ENCODE measurements at places on chromosomes 13 and 19. TPM values are rescaled to one million over a fixed set of nuclear protein-coding genes. Genes with fewer than 3 reads are reported as not detected.

The CGB3 gene
- not detected for total RNA-seq

The LILRA2 gene
- 38.4 TPM for total RNA-seq

The SPIB gene
- not detected for total RNA-seq

The CYP2F1 gene
- total RNA-seq: 1.6 TPM

The SLAIN1 gene
- 29.2 TPM for total RNA-seq

The OR2Z1 gene
- not detected for total RNA-seq

The LAIR1 gene
- total RNA-seq: 95.8 TPM

The ZNF90 gene
- 5.8 TPM for total RNA-seq

The KIR2DL1 gene
- 0.23 TPM for total RNA-seq

The ZNF329 gene
- 6.3 TPM for total RNA-seq

The GNA15 gene
- 29.8 TPM for total RNA-seq

The HSH2D gene
- total RNA-seq: 12.6 TPM

The DCT gene
- total RNA-seq: 4.2 TPM

DNA sequence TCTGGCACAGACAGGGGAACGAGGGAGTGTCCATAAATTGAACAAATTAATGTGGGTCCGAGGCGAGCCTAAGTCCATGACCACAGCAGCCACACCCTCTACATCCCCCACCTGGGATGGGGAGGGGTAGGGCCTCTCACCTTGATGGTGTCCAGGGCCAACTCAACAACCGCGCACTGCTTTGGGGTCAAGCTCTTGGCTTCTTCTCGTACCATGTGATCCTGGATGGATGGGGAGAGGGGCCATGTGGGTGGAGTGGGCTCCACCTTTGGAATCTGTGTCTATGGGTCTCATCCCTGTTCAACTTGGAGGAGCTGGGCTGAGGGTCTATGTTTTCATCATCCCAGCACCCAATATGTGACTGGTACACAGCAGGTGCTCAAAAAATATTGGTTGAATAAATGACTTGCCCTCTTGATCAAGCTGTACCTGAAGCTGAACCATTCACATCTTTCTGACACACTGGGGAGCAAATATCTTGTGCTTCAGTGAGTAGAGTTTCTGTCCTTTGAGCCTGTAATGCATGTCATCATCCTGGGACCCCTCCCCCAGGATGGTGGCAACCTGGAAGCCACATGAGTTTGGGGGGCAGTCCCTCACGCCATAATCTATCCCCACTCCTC, 62.9 kb downstream of the COLGALT1 start:
- DNase-seq: no peak
- H3K4me3 ChIP-seq: no peak overlapping the region
- H3K36me3 ChIP-seq: no peaks in the 10 kb centered on the region
- H3K27me3 ChIP-seq: no peaks in the 10 kb centered on the region
- no peaks in the 10 kb centered on the region for H3K4me1 ChIP-seq

DNA sequence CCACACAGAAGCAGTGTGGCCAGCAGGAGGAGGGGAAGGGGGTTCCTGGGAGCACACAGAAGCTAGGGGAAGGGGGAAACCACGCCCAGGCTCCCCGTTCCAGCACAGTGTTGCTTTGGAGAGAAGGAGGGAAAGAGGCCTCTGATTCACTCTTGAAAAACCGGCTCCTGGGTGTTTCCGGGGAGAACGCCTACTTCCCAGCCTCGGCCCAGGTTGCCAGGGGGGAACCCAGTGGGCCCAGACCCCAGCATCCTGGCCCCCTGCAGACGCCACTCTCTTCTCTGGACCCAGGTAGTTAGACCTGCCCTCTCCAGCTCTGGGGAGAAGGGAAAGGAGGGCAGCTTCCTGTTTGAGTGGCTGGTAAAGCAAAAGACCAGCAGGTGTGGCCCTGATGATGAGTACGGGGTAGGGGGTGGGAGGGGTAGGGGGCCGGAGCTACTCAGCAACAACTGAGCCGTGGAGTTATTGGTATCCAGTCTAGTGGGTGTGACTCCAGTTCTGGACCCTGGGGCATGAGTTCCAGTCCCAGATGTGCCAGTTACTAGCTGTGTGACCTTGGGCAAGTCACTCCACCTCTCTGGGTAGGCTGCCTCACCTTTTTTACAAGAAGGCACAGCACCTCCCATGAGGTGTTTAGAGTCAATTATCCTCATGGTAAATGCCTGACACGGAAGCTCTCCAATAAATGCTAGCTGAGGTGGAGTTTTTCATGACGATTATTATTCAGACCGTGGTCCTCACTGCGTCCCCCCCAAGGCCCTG, 836 bp downstream of the GIPC1 start:
- peak; percentile 59 for DNase-seq
- peaks cover 3% of the 10 kb centered on the region for H3K36me3 ChIP-seq
- peak overlapping the region; percentile 96 for H3K4me3 ChIP-seq
- H3K27me3 ChIP-seq: no peaks in the 10 kb centered on the region
- peak overlapping the region; percentile 86 for H3K27ac ChIP-seq

- H3K36me3 ChIP-seq: peaks cover 56% of the 10 kb centered on the region
- H3K27me3 ChIP-seq: no peaks in the 10 kb centered on the region
- no peaks in the 10 kb centered on the region for H3K4me1 ChIP-seq
- no peak overlapping the region for H3K4me3 ChIP-seq
These were observed 33.8 kb upstream of the GARRE1 start for GRCh38 chr19:34220472-34221063.

DNA sequence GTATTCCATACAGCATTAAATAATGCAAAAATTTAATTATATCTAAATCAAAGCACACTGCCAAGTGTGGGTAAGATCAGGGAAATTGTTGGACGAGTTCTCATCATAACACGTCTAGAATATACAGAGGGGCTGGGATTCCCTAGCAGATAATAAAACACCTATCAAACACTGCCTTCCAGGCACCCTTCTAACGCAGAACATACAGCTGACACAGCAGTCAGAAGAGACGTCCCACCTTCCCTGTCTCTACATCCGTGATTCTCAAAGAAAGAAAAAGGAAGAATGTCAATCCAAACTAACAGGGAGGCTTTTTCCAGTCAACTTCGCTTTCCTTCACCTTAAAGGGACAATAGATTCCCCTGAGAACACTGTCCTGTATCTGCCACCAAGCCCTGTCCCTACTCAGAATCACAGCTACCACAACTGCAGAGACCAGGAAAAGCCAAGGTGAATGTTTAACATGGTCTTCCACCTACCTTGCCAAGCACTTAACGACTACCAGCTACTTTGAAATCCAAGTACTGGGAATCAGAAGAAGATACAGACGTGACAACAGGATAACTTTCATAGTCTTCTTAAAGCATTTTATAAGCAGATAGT, 38.5 kb downstream of the TBC1D4 start:
- DNase-seq: no peak
- peaks cover 6% of the 10 kb centered on the region for H3K4me1 ChIP-seq
- H3K36me3 ChIP-seq: no peaks in the 10 kb centered on the region
- no peaks in the 10 kb centered on the region for H3K27me3 ChIP-seq
- no peak overlapping the region for H3K27ac ChIP-seq
- no peak overlapping the region for H3K4me3 ChIP-seq

DNA sequence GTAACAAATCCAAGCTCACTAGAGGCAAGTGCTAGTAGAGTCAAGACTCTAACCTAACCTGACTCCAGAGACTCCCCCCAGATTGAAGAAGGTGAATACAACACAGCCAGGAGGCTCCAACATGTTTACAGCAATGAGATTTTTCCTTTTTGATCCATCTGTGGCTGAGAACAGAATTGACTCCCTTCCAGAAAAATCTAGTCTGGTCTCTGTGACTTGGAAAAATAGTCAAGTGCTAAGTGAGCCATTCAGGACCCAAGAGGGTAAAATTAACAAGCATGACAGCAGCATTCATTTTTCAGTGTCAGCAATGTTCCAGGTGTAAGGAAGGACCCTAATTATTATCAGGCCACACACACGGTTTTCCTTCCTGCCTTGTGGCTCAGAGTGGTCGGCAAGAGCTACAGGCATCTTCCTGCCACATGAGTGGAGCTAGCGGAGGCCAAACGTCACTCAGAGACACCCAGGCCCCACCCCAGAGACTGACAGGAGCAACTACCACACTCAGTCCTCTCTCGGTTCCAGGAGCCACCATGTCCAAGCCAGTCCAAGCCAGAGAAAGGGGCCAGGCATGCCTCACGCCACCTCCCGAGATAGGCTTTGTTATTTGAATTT, 395.1 kb downstream of the FOXO1 start:
- H3K4me3 ChIP-seq: no peak overlapping the region
- H3K27ac ChIP-seq: peak overlapping the region; percentile 45
- DNase-seq: no peak
- H3K27me3 ChIP-seq: no peaks in the 10 kb centered on the region

DNA sequence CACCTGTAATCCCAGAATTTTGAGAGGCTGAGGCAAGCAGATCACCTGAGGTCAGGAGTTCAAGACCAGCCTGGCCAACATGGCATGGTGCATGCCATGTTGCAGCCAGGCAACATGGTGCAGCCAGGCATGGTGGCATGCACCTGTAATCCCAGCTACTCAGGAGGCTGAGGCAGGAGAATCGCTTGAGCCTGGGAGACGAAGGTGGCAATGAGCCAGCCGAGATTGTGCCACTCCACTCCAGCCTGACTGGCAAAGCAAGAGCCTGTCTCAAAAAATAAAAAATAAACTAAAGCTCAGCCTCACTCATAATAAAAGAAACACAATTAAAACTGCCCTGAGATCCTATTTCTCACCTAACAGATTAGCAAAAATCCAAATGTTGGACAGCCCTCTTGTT, 49.7 kb upstream of the MAP3K10 start:
- H3K4me1 ChIP-seq: no peaks in the 10 kb centered on the region
- H3K4me3 ChIP-seq: no peak overlapping the region
- H3K36me3 ChIP-seq: no peaks in the 10 kb centered on the region
- no peaks in the 10 kb centered on the region for H3K27me3 ChIP-seq
- H3K27ac ChIP-seq: no peak overlapping the region

GRCh38 chr13:44734201-44734707, 158.1 kb upstream of the TSC22D1 start:
- H3K27ac ChIP-seq: no peak overlapping the region
- peak; percentile 22 for DNase-seq
- no peaks in the 10 kb centered on the region for H3K4me1 ChIP-seq
- no peak overlapping the region for H3K4me3 ChIP-seq
- no peaks in the 10 kb centered on the region for H3K36me3 ChIP-seq
- no peaks in the 10 kb centered on the region for H3K27me3 ChIP-seq

GRCh38 chr19:17544418-17544817, 11.0 kb upstream of the COLGALT1 start:
- H3K27ac ChIP-seq: no peak overlapping the region
- no peak for DNase-seq
- H3K36me3 ChIP-seq: no peaks in the 10 kb centered on the region
- H3K4me1 ChIP-seq: peaks cover 6% of the 10 kb centered on the region
- H3K4me3 ChIP-seq: no peak overlapping the region

- no peaks in the 10 kb centered on the region for H3K36me3 ChIP-seq
- no peak overlapping the region for H3K4me3 ChIP-seq
- H3K4me1 ChIP-seq: no peaks in the 10 kb centered on the region
- no peaks in the 10 kb centered on the region for H3K27me3 ChIP-seq
These were observed 25.8 kb upstream of the MAP3K10 start for GRCh38 chr19:40165362-40165937.

- H3K4me3 ChIP-seq: peak overlapping the region; percentile 71
- H3K4me1 ChIP-seq: peaks cover 53% of the 10 kb centered on the region
- H3K27ac ChIP-seq: peak overlapping the region; percentile 86
- H3K27me3 ChIP-seq: no peaks in the 10 kb centered on the region
These were observed 690 bp upstream of the B3GNT8 start for GRCh38 chr19:41427647-41428480.

GRCh38 chr13:98510156-98510509, 66.8 kb downstream of the STK24 start:
- H3K27ac ChIP-seq: peak overlapping the region; percentile 84
- H3K27me3 ChIP-seq: no peaks in the 10 kb centered on the region
- no peak overlapping the region for H3K4me3 ChIP-seq
- no peak for DNase-seq
- no peaks in the 10 kb centered on the region for H3K36me3 ChIP-seq

DNA sequence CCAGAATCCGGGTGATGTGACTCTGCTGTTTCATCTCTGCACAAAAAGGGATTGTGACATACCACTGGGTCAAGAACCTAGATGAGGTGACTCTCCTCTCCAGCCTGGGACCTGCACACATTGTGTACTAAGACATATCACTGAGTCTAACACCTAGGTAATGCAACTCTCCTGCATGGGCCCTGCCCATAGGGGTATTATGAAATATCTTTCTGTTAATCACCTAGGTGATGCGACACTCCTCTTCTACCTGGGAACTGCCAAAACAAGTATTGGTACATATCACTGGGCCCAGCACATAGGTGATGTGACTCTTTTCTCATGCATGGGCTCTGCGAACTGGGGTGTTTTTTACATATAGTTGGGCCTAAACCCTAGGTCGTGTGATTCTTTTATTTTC, 35.5 kb upstream of the ZNF254 start:
- no peak overlapping the region for H3K27ac ChIP-seq
- H3K4me3 ChIP-seq: no peak overlapping the region
- peaks cover 22% of the 10 kb centered on the region for H3K36me3 ChIP-seq
- no peak for DNase-seq
- no peaks in the 10 kb centered on the region for H3K4me1 ChIP-seq

GRCh38 chr13:29210676-29211075, 384.8 kb downstream of the SLC7A1 start:
- no peaks in the 10 kb centered on the region for H3K27me3 ChIP-seq
- no peaks in the 10 kb centered on the region for H3K36me3 ChIP-seq
- H3K4me3 ChIP-seq: no peak overlapping the region
- H3K27ac ChIP-seq: no peak overlapping the region

- no peak overlapping the region for H3K4me3 ChIP-seq
- no peaks in the 10 kb centered on the region for H3K27me3 ChIP-seq
- no peak overlapping the region for H3K27ac ChIP-seq
- no peaks in the 10 kb centered on the region for H3K36me3 ChIP-seq
These were observed 27.6 kb downstream of the DNAJC3 start for GRCh38 chr13:95704510-95704909.

- no peak overlapping the region for H3K27ac ChIP-seq
- no peaks in the 10 kb centered on the region for H3K36me3 ChIP-seq
- no peaks in the 10 kb centered on the region for H3K4me1 ChIP-seq
- no peaks in the 10 kb centered on the region for H3K27me3 ChIP-seq
- H3K4me3 ChIP-seq: no peak overlapping the region
These were observed 85.4 kb downstream of the SLC7A1 start for GRCh38 chr13:29509999-29510589.

- DNase-seq: no peak
- H3K36me3 ChIP-seq: no peaks in the 10 kb centered on the region
- H3K27ac ChIP-seq: no peak overlapping the region
- no peaks in the 10 kb centered on the region for H3K4me1 ChIP-seq
These were observed 11.7 kb upstream of the FAM216B start for GRCh38 chr13:42769650-42770049.

DNA sequence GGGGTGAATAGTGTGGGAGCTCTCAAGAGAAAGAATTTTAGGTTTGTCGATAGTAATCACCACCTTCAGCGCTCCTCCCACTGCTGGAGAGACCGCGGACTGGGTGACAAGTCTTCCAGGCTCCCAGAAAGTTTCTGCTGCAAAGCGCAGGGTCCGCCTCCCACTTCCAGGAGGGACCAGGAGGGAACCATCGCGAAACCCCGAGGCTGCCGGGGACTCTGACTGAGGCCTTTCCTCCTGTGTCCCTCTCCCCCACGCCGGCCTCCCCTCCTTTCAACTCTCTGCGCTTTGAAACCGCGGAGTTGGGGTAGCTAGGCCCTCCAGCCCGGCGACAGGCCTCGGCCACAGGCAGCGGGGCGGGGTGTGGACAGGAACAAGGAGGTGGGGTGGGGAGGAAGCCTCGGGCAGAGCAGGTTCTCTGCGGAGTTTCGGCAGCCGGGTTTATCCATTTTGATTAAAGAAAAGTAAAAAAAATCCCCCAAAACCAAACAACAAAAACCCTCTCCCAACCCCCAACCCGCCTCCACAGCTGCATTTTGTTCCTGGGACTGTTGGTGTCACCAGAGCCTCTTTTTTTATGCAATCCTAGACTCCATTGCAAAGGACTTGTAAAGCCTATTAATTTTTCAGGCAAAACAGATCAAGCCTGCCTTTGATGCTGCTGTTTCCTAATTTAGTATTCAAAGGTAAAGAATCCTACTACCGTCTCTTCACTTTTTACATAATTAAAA, 157.2 kb downstream of the TM9SF2 start:
- no peaks in the 10 kb centered on the region for H3K36me3 ChIP-seq
- H3K27ac ChIP-seq: peak overlapping the region; percentile 72
- peaks cover 8% of the 10 kb centered on the region for H3K4me1 ChIP-seq
- peak overlapping the region; percentile 47 for H3K4me3 ChIP-seq
